ENCODE measurements at places on chromosomes 7 and 10.
A peak's percentile ranks its signal among the peaks of the same experiment; 100 is the strongest.

GRCh38 chr7:158160199-158160598 lies 427.4 kb downstream of the PTPRN2 start:
- DNase-seq: no peak

DNA sequence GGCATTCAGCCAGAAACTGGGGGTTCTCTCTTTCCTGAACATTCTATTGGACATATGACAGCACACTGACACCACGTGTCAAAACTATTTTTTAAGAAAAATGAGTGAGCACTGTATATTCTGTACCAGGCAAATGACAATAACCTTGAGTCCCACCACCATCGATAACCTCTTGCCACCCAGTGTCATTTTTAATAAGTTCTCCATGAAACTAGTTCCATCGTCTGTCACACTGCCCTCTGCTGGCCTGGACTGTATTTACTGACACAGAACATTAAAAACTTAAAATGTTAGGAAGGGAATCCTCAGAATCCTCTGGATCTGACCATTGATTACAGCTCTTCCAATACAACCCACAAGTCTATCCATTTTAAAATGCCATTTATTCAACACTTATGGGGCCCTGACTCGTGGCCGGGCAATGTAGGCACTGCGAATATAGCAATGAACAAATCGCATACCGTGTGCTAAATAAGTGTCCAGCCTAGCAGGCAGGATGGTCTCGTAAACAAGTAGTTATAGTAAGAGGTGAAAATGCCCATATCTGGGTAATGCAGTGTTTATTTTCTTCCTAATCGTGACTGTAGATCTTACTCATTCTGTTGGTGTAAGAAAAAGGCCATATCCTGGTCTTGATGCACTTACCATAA lies 35.9 kb upstream of the CACNB2 start:
- peak; percentile 19 for DNase-seq

GRCh38 chr7:81430150-81430549 lies 339.7 kb downstream of the HGF start:
- no peak for DNase-seq

DNA sequence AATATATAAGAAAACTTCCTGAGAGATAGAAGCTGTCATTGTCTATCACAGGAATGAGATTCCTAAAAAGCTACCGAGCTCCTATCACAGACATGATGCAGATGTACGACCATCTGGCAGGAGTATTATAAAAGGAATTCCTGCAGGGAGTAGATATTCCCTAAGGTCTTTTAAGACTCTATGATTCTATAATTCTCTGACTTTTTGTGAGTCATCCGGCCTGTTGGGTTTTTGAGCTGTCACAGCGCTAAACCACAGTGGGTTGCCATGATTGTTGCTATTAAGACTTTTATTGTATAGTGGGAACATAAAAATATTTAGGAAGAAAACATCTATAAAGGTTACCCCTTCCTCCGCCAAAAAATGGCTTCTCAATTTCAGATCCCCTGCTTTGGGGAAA lies 223.4 kb downstream of the BMPER start:
- no peak for DNase-seq

DNA sequence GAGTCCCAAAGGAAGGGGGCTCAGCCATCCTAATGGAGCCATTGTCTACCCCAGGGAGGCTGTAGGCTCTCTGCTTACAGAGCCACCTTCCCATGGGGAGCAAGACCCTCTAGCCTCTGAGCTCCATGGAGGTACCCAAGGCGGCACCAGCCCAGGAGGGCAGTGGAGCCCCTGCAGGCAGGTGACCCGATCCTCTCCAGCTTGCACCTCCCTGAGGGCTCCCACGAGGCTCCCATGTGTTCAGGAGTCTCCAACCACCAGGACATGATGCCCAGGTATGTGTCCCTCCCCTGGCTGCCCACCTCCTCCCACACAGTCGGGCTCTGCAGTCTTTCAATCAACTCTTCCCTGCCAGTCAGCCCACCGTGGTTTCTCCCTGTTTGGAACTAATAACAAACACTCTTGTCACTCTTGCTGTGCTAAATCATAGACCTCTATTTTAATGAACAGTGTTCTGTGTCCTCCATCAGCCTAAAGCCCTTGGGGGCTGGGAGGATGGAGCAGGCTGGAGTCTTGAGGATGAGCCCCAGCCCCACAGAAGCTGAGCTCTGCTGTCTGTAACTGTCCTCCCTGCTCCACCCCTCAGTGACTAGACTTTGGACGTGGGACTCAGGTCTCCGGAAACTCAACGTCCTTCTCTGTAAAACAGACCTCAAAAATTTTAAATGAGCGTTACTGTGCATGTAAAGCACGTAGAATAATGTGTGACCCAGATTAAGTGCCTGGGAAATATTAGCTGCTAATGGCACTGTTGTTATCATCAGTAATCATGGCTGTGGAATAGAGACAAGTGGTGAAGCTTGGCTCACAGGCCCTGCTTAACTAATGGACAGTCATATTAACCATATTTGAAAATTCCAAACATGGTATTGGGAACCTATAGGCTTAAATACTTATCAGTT lies 298.9 kb downstream of the WDR37 start:
- no peak for DNase-seq

DNA sequence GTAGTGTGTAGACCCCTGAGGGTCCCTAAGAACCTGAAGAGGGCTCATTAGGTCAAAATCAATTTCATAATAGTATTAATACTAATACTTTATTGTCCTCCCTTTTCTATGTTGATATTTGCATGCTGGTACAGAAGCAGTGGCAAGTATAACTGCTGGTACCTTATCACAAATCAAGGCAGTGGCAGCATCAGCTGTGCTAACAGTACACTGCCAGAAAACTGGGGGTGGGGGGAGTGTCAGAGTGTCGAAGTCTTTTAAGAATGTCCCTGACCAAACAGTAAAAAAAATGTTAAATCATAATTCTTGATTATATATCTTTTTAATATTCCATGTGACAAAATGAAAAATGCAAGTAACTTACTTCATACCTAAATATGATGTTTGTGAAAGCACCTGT lies 716.9 kb downstream of the MAGI2 start:
- DNase-seq: no peak

DNA sequence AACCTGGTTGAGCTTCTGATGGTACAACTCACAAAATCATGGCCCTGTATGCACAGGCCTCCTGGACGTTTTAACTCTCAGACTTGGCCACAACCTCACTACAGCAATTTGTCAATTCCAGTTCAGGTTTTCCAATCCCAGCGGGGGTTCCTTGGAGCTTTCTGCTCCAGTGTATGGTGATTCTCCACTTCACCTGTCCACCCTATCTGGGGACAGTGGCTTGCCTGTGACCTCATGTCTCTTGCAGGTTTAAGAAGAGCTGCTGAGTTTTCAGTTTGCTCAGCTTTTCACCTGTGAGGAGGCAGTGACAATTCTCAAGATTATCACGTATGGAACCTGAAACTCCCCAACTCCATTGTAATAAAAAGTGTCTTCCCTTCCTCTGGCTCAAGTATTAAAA lies 254.1 kb downstream of the DIP2C start:
- no peak for DNase-seq

DNA sequence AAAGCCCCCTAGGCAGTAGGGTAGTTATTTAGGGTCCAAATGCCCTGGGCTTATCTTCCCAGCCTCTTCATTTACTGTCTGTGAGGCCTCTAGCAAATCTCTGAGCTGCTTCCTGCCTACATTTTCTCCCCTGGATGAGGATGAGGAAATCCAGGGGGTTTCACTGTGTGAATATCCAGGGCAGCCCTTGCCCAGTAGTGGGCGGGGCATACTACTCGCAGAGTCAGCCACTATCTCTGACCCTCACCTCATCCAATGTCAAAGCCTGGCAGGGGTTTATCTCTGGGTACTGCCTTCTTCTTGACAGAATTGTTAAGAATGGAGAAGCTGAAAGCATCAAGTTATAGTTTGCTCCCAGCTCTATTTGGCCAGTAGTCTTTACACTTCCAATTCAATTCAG lies 48.9 kb downstream of the CUZD1 start:
- no peak for DNase-seq

GRCh38 chr10:50552771-50553535 lies 70.8 kb downstream of the SGMS1 start:
- peak; percentile 68 for DNase-seq

DNA sequence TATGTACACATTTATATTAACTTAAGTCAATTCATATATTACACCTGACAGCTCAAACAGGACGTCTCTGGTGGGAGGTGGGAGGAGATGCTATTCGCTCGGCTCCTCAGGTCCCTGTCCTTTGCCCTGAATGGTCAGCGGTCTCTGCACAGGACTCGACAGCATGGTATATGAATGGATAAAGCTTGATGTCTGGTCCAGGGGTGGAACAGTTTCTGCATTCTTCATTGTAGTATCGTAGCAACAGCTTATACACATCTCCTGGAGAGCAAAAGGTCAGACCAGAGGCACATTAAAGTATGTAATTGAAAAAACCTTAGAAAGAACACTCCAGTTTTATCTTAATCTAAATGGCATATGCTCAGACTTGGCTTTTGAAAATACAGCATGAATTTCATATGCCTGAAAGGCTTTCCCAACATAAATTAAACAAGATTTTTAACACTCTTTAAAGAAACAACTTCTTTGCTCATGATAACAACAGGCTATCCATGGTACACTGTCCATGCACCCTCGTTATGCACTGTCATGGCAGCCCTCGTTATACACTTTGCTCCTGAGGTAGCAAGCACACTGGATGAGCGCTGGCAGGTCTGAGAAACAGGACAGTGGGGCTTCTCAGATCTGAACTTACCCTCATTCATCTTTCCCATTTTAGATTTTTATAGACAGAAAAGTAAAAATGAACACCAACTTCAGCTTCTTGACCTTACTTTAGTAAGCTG lies 57.3 kb upstream of the OGDHL start:
- DNase-seq: no peak

DNA sequence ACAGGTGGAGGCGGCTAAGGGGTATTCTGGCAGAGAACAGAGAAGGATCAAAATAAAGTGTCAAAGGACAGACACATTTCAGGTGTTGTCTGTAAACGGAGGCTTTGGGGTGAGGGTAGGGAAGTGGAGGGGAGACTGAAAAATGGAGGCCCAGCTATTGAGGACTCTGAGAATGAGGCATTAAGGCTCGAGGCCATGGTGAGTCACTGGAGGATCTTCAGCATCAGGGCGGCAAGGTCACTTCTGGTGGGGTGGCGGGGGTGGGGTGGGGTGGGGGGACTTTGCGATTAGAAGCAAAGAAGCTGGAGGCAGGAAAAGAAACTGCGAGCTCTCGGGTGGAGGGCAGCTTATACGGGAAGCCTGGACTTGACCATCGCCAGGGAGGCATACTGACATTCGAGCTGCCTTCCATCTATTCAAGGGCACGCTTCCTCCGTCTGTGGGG lies 58.4 kb upstream of the PCGF5 start:
- no peak for DNase-seq

- no peak for DNase-seq
These were observed 255.5 kb upstream of the YAE1 start for GRCh38 chr7:39310699-39311098.

DNA sequence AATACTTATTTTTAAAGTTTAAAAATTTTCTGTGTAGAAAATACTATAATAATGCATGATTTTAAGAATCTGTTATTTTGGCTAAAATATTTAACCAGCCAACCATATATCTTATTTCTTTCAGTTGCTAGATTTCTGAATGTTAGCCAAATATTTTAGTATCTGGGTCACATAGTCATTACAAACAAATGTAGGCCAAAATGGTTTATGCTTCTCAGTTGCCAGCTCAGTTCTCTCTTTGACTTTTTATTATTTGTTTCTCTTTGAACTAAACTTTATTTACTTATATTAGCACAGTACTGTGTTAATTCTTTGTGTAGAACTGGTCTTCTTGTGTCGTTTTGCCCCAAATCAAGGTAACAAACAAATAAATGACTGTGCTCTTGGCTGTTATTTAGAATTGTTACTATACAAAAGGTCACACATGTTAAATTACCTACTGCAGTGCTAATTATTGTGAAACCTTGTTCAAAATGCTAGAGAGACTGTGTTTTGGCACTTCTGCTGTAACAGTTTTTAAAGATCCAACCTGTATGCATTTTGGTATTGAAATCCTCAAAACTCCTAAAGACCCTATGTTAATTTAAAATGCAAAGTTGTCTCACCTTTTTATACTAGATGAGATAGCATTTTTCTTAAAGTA lies 39.8 kb downstream of the ZEB1 start:
- no peak for DNase-seq

- no peak for DNase-seq
These were observed 22.3 kb downstream of the MDFIC start for GRCh38 chr7:114943953-114944744.

- no peak for DNase-seq
These were observed 25.2 kb downstream of the SEC23IP start for GRCh38 chr10:119917777-119918176.

DNA sequence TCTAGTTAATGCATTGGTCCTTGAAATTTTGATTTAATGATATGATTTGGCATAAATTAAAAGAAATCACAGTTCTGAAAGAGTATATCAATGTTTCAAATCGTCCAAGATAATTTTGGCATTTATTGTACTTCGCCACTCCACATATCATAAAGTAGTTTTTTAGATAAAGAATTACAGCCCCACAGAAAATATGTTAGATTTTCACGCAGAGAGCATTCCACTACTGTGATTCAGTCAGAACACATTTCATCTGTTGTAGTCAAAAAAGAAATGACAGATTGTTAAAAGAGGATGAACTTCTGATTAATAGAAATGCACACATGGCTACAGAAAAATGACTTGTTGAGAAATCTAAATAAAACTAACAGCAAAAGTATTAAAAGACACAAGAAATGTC lies 1063.5 kb upstream of the LRRN3 start:
- no peak for DNase-seq
